ENCODE measurements at places on chromosomes 3 and 15.
A peak's percentile ranks its signal among the peaks of the same experiment; 100 is the strongest.

GRCh38 chr3:2727610-2728318 is 382.4 kb downstream of the IL5RA start:
- no peak for DNase-seq
- no peak overlapping the region for H3K27ac ChIP-seq
- H3K36me3 ChIP-seq: no peaks in the 10 kb centered on the region
- no peaks in the 10 kb centered on the region for H3K4me1 ChIP-seq
- peaks cover 11% of the 10 kb centered on the region for H3K27me3 ChIP-seq

GRCh38 chr3:23019596-23020300 is 183.4 kb upstream of the UBE2E2 start:
- H3K27ac ChIP-seq: no peak overlapping the region
- no peak for DNase-seq
- H3K27me3 ChIP-seq: no peaks in the 10 kb centered on the region
- no peak overlapping the region for H3K4me3 ChIP-seq
- H3K36me3 ChIP-seq: no peaks in the 10 kb centered on the region
- no peaks in the 10 kb centered on the region for H3K4me1 ChIP-seq

- no peaks in the 10 kb centered on the region for H3K36me3 ChIP-seq
- no peaks in the 10 kb centered on the region for H3K27me3 ChIP-seq
- peaks cover 10% of the 10 kb centered on the region for H3K4me1 ChIP-seq
Observed at GRCh38 chr15:60918234-60918959, 310.7 kb downstream of the RORA start.

DNA sequence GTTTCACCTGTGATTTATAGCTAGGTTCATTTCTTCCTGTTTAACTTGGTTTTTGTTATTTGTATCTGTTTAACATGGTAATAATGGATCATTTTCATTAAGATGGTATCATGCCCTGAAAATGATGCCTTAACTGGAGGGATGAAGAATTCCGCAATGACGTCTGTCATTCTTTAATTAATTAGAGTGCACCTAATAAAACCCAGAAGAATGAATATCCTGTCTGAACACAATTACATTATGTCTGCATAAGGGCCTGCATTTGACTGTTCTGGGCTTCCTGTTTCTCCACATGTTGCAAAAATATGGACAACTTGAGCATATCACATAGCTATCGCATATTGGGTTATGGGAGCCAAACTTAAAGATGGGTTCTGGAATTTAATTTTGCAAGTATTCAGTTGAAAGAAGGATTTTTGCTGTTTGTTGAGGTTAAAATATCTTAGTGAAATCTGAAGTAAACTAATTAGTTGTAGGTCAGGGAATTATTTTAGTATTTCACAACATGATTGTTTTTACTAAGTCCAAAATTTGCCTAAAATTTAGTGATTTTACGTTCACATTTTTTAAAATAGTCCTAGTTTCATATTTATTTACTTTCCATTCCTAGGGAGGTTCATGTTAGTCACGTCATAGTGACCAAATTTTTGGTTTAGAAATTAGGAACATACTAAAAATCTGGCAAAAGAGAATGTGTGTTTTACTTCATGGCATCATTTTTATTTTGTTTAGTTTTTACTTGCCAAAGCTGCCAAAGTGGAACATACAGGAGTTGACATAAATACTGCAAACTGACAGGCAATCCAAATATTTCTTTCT is 321.0 kb upstream of the TGFBR2 start:
- H3K36me3 ChIP-seq: no peaks in the 10 kb centered on the region
- H3K4me3 ChIP-seq: no peak overlapping the region
- no peak for DNase-seq
- H3K27me3 ChIP-seq: no peaks in the 10 kb centered on the region
- H3K4me1 ChIP-seq: peaks cover 9% of the 10 kb centered on the region

- peak overlapping the region; percentile 64 for H3K4me3 ChIP-seq
- H3K27ac ChIP-seq: peak overlapping the region; percentile 22
- peaks cover 88% of the 10 kb centered on the region for H3K4me1 ChIP-seq
Observed at GRCh38 chr3:12964711-12965612, 108.3 kb downstream of the IQSEC1 start.

DNA sequence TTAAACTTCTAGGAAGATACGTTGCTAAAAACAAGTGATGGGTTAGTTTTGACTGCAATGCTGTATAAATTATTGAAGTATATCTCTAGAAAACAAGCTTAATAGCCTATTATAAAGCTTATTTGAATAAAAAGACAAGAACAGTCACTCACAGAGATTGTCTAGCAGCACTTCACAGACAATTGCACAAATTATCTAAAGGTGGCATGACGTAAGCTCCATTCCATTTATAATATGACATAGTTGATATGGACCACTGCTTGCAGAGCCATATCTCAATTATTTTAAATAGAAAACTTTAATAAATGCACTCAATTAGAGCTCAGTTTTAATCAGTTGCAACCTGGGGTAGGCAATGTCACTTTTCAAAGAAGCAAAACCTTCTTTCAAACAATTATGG is 319.9 kb upstream of the GBE1 start:
- H3K36me3 ChIP-seq: no peaks in the 10 kb centered on the region
- H3K27ac ChIP-seq: no peak overlapping the region
- H3K27me3 ChIP-seq: no peaks in the 10 kb centered on the region
